NCI-H187 treated with DMSO at 0.1 percent for 48 hours (cell line): ENCODE measurements at places on chromosomes 1 and 21.

DNA sequence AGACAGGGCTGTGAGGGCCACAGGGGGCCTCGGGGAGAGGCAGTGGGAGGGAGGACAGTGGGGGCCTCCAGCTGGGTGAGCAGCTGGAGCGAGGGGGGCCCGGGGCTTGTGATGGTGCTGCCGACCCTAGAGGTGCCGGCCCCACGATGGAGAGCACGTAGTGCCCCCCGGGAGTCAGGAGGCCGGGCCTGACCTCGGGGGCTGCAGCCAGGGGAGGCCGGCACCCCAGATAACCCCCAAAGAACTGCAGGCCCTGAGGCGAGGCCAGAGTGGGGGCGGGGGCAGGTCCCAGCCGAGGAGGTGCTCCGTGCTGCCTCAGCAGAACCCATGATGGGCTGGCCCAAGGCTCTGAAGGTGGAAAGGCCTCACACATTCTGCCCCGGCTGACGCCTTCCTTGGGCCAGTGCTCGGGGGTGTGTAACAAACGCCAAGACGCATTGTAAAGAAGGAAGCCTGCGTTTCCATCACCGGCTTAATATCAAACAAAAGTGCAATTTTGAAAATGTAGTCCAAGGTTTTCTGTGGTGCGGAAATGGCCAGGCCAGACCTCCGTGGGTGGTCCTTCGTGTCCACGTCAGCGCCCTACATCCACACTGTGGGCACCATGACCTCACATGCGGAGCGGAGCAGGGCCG, 55.2 kb downstream of the COL6A1 start:
- no peak for DNase-seq

GRCh38 chr1:168004531-168004930, 67.7 kb upstream of the MPC2 start:
- no peak for DNase-seq

- no peak for DNase-seq
Observed at GRCh38 chr21:32173121-32173724, 105.6 kb downstream of the MIS18A start.

DNA sequence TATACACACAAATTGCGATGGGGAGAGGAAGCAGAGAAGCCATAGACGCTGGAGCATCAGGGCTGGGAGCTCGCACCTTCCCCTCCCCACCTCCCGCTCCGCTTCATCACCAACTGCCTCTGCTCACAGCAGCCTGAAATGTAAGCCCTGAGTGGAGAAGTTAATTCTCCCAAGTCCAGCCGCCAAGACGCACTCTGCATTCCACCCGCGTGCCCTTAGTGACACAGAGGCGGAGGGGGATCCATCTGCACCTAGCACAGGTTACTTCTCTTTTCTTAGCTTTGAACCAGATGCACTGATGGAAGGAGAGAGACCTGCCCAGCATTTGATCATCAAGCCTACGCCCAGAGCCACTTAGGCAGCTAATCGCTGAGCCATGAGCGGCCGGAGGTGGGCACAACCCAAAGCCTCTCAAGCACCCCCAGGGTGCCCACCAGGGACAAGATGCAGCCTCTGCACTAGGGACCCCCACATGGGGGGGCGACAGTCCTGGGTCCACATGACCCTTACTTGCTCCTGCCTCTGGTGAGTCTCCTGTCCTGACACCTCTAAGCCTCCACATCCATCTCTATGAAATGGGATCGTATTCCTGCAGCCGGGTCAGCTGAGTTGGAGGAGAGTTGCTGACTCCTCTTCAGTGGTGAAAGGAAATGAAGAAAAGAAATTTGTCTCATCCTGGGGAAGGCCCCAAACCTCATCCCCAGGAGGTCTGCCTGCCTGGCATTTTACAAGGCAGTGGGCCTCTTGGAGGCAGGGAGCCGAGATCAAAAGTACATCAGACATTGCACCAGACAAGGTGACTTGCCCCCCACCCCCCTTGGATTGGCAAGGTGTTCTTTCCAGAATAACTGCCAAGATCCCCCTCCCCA, 316.2 kb downstream of the MATN1 start:
- no peak for DNase-seq

GRCh38 chr1:168437821-168438220, 106.0 kb downstream of the XCL2 start:
- no peak for DNase-seq

- DNase-seq: no peak
Observed at GRCh38 chr1:174266476-174266875, 107.2 kb downstream of the RABGAP1L start.

DNA sequence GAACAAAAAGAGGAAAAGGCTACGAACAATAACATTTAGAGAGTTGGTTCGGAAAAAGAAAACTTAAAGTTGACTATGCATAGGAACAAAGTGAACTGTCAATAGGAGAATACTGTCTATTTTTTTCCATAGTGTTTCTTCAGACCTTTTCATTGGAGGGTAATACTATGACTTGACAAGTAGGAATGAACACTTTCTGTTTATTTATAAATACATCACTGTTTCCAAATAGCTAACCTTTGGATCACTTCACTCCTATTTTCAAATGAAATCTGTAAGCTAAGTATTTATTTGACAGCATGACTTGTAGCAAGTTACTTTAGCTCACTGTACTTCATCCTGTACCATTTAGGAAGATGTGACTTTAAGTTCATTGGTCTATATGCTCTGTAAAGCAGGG, 221.3 kb downstream of the COL24A1 start:
- no peak for DNase-seq

- DNase-seq: no peak
Observed at GRCh38 chr1:4585705-4586104, 68.7 kb upstream of the AJAP1 start.

DNA sequence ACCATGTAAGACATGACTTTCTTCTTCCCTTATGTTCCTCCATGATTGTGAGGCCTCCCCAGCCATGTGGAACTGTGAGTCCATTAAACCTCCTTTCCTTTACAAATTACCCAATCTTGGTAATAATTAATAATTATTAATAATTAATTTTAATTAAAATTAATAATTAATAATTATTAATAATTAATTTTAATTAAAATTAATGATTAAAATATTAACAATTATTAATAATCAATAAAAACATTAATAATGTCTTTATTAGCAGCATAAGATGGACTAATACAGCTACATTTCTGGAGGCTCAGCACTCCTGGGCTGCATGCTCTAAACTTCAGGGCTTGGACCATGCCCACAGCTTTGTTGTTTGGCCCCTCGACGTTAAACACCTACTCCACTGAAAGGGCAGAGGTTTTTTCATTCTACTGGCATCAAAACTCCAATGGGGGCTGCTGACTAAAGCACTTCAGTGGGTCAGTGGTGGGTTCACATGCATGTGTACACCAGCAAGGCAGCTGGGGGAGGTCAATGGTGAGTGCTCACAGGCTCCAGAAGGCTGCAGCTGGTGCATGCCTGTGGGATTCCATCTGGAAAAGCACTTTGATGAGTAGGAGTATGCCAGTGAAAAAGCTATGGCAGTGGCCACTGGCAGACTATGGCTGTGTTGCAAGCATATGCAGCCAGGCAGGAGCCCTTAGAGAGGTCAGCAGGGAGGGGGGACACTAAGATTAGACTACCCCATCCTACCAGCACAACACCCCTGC, 561.3 kb downstream of the NCAM2 start:
- no peak for DNase-seq

DNA sequence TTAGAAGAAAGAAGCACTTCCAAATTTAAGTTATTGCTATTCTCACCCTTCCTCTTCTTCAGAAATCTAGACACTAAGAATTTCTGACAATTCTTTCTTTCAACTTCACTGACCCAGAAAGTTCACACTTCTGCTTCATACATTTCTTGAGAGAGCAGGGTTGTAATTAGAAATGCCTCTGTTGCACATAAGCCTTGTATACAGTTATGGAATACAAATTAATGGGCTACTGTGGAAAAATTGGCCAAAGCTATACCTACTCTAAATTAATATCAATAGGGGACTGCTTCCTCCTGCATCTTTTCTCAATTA, 1.5 kb downstream of the TNFSF18 start:
- DNase-seq: no peak
